ENCODE measurements at places on chromosomes 2 and 18.

GRCh38 chr2:193584522-193584938, 1389.8 kb upstream of the TMEFF2 start:
- peak; percentile 3 for DNase-seq

GRCh38 chr2:41610501-41611190, 437.2 kb upstream of the PKDCC start:
- DNase-seq, result no peak

- DNase-seq, result no peak
Measured at GRCh38 chr2:199646439-199646838, 188.7 kb upstream of the SATB2 start.

DNA sequence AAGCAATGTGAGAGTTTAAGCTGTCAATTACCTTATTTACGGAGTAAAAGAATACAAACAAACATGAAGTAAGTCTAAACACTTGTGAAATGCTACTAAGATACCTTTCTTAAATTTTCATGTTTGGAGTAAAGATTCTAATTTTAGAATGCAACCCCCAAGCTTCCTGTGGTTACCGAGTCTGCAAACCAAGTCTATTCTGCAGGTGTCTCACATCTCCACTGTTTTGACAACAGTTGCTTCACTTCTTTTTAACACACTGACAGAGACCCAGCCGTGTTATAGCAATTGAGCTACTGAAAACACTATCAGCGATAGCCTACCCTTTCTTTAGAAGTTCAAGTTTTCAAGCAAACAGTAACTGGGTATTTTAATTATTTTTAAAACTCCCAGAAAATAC, 608.3 kb downstream of the ERBB4 start:
- no peak for DNase-seq

DNA sequence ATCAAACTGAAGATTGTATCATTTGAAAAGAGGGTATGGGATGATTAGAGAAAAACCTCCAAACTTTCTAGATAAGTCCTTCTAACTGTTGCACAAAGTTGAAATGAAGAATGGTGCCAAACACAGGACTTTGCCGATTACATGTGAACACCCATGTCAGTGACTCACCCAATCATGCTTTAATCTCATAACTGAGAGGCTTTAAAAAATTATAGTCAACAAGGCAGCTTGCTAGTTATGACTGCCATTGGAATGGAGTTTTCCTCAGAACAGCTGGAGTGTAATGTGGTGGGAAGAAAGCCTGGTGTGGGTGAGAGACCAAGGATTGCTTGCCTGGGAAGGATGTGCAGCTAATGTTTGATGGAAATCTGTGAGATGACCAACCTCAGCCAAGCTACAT, 98.2 kb upstream of the ALPP start:
- DNase-seq, result no peak

GRCh38 chr2:30625701-30626100, 178.7 kb downstream of the LCLAT1 start:
- no peak for DNase-seq

DNA sequence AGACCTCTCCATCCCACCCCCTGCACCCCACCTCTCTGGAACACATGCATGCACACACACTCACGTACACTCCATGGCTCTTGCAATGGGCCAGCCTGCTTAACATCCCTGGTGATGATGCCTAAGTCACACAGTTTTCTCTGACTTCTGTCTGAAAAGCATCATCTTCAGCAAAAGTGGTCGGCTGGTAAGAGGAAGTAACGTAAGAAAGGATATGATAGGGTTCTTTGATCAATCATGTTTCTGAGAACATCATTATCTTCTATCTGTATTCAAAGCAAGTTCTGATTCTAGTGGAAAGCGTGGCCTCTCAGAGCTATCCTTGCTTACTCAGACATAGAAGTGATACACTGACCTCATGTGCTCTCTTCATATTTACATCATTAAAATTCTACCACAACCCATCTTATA, 11.4 kb upstream of the NDUFV2 start:
- DNase-seq, result no peak

DNA sequence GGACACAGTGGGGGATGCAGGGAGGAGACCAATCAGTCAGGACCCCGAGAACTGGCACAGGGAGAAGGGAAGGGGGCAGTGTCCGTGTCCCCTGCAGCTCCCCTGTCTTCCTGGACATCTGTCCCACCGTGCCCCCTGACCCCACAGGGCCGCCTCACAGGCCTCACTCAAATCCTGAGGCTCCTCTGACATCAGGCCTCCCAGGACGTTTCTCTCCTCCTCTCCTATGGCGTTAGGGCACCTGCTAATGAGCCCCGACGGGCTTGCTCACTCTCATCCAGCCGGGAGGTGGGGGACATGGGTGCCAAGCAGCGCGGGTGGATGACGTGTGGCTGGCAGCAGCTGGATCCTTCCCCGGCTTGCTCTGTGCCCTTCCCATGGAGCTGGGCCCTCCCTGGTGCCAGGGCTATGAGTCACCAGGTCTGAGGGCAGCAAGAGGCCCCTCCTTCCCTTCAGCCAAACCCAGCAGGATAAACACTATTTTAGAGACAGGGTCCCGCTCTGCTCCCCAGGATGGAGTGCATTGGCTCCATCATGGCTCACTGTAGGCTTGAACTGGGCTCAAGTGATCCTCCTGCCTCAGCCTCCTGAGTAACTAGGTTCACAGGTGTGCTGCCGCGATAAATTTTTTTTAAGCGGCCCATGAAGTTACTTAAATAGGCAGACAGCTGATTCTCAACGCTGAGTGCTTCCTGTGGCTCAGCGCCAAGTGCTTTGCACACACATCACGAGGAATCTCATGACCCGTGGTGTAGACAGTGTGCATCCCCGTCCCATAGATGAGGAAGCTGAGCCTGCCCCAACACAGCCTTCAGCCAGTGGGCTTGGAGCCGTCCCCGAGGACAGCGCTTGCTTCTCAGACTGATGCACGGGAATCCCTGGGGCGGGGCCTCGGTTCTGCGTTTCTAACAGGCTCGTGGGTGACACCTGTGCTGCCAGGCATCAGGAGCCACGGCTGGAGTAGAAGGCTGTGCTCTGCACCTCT, 64.5 kb upstream of the HDAC4 start:
- DNase-seq, result peak; percentile 87

- no peak for DNase-seq
Measured at GRCh38 chr2:70834881-70835280, 735 bp downstream of the CD207 start.
